Activated B cell treated with CpG ODN at 0.5 μM for 24 hours (primary cell): ENCODE measurements at places on chromosomes 16 and 17. TPM values are rescaled to one million over a fixed set of nuclear protein-coding genes. Genes with fewer than 3 reads are reported as not detected.
A peak's percentile ranks its signal among the peaks of the same experiment; 100 is the strongest.

DNA sequence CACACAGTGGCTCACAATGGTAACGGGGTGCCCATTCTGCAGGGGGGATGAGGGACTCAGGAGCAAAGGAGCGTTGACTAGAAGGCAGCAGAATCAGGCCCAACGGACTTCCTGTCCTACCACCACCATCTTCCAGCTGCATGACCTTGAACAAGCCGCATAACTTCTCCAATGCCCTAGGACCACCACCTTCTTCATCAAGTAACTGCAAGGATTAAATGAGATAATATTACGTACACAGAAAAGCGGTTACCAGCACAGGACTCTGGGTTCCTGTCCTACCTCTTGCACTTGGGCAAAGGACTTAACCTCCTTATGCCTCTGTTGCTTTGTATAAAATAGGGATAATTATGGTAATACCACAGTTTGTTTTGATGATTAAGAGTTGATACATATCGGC is 4.7 kb downstream of the ASPHD1 start:
- H3K27ac ChIP-seq, result no peak overlapping the region
- peaks cover 8% of the 10 kb centered on the region for H3K27me3 ChIP-seq
- peaks cover 5% of the 10 kb centered on the region for H3K4me1 ChIP-seq
- no peak for DNase-seq
- H3K4me3 ChIP-seq, result no peak overlapping the region

DNA sequence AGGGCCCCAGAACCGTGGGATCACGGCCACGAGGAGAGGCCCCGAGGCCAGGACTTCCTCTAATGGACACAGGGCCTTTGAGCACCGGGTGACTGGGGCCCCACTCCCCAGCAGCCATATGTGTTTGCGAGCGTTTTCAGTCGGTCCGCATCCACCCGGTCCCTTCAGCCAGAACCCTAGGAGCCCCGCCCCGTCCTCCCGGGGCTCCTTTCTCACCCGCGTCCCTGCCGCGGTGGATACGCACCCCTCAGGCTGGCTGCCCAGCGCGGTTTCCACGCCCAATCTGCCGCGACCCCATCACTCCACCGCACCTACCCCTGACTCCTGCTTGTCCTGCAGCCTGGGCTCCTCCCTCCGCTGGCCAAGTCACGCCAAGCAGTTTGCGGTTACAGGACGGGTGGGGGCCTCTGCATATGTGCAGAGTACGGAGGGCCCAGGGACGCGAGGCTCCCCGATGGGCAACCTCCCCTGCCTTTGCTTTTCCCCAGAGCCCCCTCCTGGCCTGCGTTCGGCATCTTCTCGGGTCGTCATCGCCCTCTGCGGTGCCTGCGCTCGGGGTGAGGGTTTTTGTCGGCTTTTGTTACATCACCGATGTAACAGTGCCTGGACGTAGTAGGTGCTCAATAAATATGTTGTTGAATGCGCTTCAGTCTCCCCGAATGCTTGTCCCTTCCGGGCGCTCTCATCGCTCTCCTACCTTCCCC is 1.0 kb upstream of the TTYH2 start:
- no peaks in the 10 kb centered on the region for H3K27me3 ChIP-seq
- peaks cover 37% of the 10 kb centered on the region for H3K36me3 ChIP-seq
- H3K27ac ChIP-seq, result peak overlapping the region; percentile 89

DNA sequence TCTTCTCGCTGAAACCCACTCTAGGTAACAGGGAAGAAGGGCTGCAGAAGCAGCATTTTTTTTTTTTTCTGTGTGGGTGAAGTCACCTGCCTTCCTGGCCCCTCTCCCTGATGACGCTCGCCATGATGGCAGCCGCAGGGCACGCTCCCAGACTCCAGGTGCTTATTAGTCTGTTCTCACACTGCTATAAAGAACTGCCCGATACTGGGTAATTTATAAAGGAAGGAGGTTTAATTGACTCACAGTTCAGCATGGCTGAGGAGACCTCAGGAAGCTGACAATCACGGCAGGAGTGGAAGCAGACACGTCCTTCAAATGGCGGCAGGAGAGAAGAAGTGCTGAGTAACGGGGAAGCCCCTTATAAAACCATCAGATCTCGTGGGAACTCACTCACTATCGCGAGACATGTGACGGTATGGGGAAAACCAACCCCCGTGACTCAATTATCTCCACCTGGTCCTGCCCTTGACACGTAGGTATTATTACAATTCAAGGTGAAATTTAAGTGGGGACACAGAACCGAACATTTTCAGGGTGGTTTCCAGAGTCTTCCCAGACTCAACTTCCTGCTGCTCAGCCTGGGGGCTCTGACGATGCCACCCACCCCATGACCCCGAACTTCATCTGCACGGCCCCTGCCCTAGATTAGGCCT is 34.9 kb upstream of the NLRP1 start:
- H3K27ac ChIP-seq, result no peak overlapping the region
- no peaks in the 10 kb centered on the region for H3K36me3 ChIP-seq
- no peak for DNase-seq
- peaks cover 18% of the 10 kb centered on the region for H3K27me3 ChIP-seq

The CD7 gene
- 0.32 and 0.42 TPM in 2 replicates for total RNA-seq

The BAIAP3 gene
- total RNA-seq, result 6.5 and 8.5 TPM in 2 replicates

GRCh38 chr16:79473456-79473855 is 127.1 kb downstream of the MAF start:
- H3K36me3 ChIP-seq, result no peaks in the 10 kb centered on the region
- DNase-seq, result no peak
- H3K27ac ChIP-seq, result no peak overlapping the region
- H3K27me3 ChIP-seq, result peaks cover 3% of the 10 kb centered on the region
- no peak overlapping the region for H3K4me3 ChIP-seq

DNA sequence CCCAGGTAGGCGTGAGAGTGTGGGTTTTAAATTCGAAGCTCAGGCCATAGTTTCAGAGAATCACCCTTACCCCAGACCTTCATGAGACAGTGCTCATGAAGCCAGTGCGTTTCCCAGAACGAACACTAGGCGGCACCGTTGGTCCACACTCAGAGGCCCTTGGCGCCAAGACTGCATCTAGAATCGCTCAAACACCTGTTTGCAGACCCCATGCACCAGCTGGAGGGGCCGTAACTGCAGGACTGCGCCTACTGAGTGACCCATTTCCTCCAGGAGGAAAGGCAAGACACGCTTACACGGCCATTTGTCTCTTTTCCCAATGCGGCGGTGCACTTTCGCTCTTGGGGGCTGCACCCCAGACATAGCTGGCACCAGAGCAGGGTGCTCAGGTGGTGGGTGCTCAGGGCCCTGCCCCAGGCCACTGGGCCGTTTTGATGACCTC is 34.0 kb downstream of the ADGRG5 start:
- peaks cover 12% of the 10 kb centered on the region for H3K4me1 ChIP-seq
- H3K36me3 ChIP-seq, result peaks cover 40% of the 10 kb centered on the region
- H3K4me3 ChIP-seq, result no peak overlapping the region
- peak; percentile 74 for DNase-seq

GRCh38 chr17:57599271-57600045 is 145.6 kb downstream of the CCDC182 start:
- peak overlapping the region; percentile 69 for H3K4me3 ChIP-seq
- H3K27ac ChIP-seq, result peak overlapping the region; percentile 90
- DNase-seq, result no peak
- H3K36me3 ChIP-seq, result peaks cover 8% of the 10 kb centered on the region

GRCh38 chr17:17570798-17571716 is 20.5 kb downstream of the PEMT start:
- H3K27me3 ChIP-seq, result no peaks in the 10 kb centered on the region
- no peak overlapping the region for H3K4me3 ChIP-seq
- no peak overlapping the region for H3K27ac ChIP-seq

DNA sequence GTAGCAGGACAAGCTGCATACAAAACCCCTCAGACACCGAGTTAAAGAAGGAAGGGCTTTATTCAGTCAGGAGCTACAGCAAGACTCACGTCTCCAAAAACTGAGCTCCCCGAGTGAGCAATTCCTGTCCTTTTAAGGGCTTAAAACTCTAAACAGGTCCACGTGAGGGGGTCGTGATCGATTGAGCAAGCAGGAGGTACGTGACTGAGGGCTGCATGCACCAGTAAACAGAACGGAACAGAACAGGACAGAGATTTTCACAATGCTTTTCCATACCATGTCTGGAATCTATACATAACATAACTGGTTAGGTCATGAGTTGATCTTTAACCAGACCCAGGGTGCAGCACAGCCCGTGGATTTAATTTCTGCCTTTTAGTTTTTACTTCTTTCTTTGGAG is 25.2 kb downstream of the ITGAM start:
- no peaks in the 10 kb centered on the region for H3K27me3 ChIP-seq
- peaks cover 18% of the 10 kb centered on the region for H3K4me1 ChIP-seq
- DNase-seq, result no peak
- H3K27ac ChIP-seq, result no peak overlapping the region

The MT1F gene
- total RNA-seq, result 21.4 and 22.8 TPM in 2 replicates

- no peaks in the 10 kb centered on the region for H3K27me3 ChIP-seq
- DNase-seq, result no peak
- no peaks in the 10 kb centered on the region for H3K36me3 ChIP-seq
- no peak overlapping the region for H3K27ac ChIP-seq
- H3K4me3 ChIP-seq, result no peak overlapping the region
Observed at GRCh38 chr16:64167936-64168335, 953.9 kb downstream of the CDH11 start.

- H3K36me3 ChIP-seq, result no peaks in the 10 kb centered on the region
- H3K4me1 ChIP-seq, result no peaks in the 10 kb centered on the region
- DNase-seq, result no peak
- no peak overlapping the region for H3K4me3 ChIP-seq
Observed at GRCh38 chr17:78952706-78953105, 27.0 kb downstream of the LGALS3BP start.

DNA sequence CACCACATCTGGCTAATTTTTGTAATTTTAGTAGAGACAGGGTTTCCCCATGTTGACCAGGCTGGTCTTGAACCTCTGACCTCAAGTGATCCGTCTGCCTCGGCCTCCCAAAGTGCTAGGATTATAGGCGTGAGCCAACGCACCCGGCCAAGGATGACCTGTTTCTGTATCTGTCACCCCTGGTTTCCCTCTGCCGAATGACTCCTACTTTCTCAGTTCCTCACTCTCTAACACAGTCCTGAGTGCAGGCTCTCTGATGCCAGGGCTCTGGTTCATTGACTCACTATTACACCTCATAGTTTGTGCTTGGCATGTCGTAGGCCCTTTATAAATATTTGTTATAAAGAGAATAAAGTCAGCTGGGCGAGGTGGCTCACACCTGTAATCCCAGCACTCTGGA is 10.7 kb upstream of the PRPF8 start:
- H3K27ac ChIP-seq, result no peak overlapping the region
- H3K27me3 ChIP-seq, result peaks cover 7% of the 10 kb centered on the region
- no peaks in the 10 kb centered on the region for H3K4me1 ChIP-seq
- no peak overlapping the region for H3K4me3 ChIP-seq

DNA sequence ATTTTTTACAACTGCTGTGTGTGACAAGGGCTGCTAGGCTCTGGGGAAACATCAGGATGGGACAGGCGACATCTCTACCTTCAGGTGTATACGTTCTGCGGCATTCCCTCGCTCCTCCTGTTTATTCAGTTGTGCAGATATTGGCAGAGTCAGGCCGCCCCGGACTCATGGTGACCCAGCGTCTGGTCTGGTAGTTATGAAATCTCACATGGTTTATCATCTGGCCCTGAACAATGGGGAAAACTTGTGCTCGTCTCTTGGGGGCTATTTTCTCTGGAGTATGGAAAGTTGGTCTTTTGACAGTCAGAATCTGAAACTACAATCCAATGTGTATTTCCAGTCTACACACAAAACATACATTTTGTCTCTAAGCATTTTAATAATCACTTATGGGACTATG is 3.3 kb downstream of the MARCHF10 start:
- H3K4me1 ChIP-seq, result peaks cover 4% of the 10 kb centered on the region
- H3K36me3 ChIP-seq, result no peaks in the 10 kb centered on the region
- no peak overlapping the region for H3K4me3 ChIP-seq
- H3K27me3 ChIP-seq, result peaks cover 27% of the 10 kb centered on the region
- no peak for DNase-seq
- H3K27ac ChIP-seq, result no peak overlapping the region

- peak overlapping the region; percentile 53 for H3K27ac ChIP-seq
- peak overlapping the region; percentile 90 for H3K4me3 ChIP-seq
Observed at GRCh38 chr16:10943064-10943353, 741 bp upstream of the DEXI start.

DNA sequence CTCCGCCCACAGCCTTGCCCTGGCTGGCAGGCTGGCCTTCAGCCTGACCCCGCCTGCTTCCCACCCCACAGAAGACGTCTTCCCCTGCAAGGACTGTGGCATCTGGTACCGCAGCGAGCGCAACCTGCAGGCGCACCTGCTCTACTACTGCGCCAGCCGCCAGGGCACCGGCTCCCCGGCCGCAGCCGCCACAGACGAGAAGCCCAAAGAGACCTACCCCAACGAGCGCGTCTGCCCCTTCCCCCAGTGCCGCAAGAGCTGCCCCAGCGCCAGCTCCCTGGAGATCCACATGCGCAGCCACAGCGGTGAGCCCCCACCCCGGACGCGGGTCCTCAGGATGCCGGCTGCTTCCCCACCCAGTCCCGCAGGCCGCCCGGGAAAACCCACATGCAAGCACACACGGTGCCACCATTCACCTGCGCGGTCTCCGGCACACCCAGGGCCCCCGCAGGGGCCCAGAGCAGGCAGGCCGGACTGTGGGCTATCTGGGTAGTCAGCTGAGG is 38.2 kb upstream of the ZC3H18 start:
- no peak overlapping the region for H3K4me3 ChIP-seq
- peaks cover 12% of the 10 kb centered on the region for H3K4me1 ChIP-seq
- H3K36me3 ChIP-seq, result peaks cover 7% of the 10 kb centered on the region
- DNase-seq, result no peak
- H3K27me3 ChIP-seq, result no peaks in the 10 kb centered on the region

DNA sequence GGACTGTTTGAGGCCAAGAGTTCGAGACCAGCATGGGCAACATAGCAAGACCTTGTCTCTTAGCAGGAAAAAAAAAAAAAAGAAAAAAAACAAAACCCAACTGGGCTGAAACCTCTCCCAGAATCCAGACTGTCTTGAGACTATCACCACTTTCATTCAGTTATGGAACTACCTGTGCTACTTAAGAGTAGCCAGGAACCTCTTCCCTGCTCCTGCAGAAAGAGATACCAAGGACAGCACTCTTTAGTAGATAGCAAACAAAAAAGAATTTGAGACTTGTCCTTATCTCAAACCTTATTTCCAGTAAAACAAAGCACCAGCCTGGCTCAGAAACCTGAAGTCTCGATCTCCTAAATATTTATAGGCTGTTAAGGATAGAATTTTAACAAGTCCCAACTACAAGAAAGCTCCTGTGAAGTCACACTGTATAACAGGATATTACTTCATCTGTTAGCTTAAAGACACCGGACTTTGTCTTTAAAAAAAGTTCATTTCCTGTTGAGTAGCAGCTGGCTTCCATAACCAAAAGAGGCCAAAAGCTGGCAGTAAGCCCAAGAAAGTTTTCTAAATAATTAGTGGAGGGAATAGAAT is 5.1 kb downstream of the CDR2 start:
- H3K4me1 ChIP-seq, result peaks cover 16% of the 10 kb centered on the region
- DNase-seq, result no peak
- no peak overlapping the region for H3K27ac ChIP-seq
- peaks cover 9% of the 10 kb centered on the region for H3K36me3 ChIP-seq
- H3K27me3 ChIP-seq, result no peaks in the 10 kb centered on the region

The TBC1D3G gene
- total RNA-seq, result not detected in 2 replicates

The PPP1R27 gene
- not detected in 2 replicates for total RNA-seq

The SDK2 gene
- 1.7 and 2.5 TPM in 2 replicates for total RNA-seq

DNA sequence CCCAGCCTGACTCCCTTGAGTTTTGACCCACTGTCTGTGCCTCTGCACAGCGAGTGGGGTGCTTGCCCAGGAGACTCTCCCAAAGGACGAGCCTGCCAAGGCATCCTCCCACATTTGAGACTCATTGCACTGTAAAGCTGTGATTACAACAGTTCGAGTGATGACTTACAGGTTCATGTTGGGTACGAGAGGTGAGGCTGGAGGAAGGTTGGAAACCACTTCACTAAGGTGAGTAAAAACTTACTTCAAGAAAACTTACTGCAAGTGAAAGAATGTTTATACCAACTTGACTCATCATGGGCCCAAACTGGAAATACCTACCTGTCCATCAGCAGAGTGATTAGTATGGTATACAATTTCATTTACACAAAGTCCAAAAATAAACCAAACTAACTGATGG is 360.1 kb upstream of the CDH11 start:
- H3K4me1 ChIP-seq, result no peaks in the 10 kb centered on the region
- DNase-seq, result no peak
- H3K4me3 ChIP-seq, result no peak overlapping the region
- H3K27me3 ChIP-seq, result no peaks in the 10 kb centered on the region
